ENCODE measurements at places on chromosomes 3 and 15. TPM values are rescaled to one million over a fixed set of nuclear protein-coding genes. Genes with fewer than 3 reads are reported as not detected.

Gene MAP1A
- polyA plus RNA-seq, result 8.7 TPM

Gene MCCC1
- polyA plus RNA-seq, result 62.8 TPM

Gene MPI
- polyA plus RNA-seq, result 56.8 TPM

Gene LEKR1
- polyA plus RNA-seq, result 0.59 TPM

Gene MAPKAPK3
- 53.6 TPM for polyA plus RNA-seq

Gene ACKR2
- 3.5 TPM for polyA plus RNA-seq

Gene UBA7
- 39.1 TPM for polyA plus RNA-seq

Gene CMTM7
- polyA plus RNA-seq, result 41.0 TPM

Gene PDZRN3
- 55.1 TPM for polyA plus RNA-seq

Gene ZDHHC19
- not detected for polyA plus RNA-seq

Gene ATP10A
- 6.1 TPM for polyA plus RNA-seq

DNA sequence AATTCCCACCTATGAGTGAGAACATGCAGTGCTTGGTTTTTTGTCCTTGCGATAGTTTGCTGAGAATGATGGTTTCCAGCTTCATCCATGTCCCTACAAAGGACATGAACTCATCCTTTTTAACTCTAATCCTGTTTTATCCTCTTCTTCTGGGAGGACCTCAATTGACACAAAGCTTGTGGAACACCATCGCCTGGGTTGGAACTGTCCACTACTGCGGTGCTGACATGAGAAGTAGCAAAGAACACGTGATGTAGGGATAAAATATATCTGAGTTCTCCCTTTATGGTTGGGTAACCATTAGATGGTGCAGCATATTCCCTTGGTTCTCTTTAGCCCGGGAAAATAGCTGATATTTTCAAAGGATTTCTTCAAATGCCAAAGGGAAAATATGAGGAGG lies 105.3 kb upstream of the TOPAZ1 start:
- no peak for DNase-seq

DNA sequence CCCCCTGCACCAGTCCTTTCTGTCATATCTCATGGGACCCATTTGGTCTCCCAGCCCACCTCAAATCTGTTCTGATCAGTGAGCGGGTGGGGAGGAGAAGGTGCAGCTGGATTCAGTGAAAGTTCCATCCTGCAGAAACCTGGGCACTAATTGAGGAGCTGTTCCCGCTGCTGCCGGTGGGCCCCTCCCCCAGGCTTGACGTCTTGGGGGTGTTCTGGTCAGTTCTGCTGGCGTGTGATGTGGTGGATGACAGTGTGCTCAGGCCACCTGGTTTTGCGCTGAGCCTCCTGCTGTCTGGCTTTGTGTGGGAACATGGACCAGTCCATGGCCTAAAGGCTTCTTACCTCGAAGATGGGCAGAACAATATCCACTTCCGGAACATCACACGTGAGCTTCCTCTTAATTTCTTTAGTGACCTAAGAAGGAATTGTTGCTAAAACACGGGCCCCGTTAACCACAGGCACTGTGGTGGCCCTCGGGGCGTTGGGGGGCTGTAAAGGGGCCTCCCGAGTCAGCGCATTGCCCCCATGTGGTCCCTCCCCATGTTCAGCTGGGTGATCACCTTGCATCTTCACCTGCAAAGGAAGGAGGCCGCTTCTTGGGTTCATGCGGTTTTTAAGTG lies 59.7 kb downstream of the RGMA start:
- DNase-seq, result no peak

DNA sequence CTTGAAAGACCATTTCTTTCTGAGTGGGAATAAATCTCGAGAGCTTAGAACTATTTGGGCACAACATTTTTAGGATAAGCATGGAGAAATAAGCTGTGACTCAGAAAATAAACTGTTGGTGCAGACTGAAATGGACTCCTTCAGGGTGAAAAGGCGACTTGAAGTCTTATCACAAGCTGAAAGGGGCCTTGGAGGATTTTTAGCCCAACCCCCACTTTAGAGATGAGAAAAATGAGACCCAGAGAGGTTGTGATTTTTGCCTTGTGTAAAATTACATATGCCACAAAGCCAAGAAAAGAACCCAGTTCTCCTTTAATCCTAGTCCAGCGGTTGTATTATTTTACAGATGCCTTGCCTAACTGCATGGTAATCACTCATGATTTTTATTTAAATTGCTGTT lies 1.5 kb downstream of the ATP1B3 start:
- DNase-seq, result no peak

- DNase-seq, result no peak
Observed at GRCh38 chr3:188037965-188038581, 115.9 kb upstream of the LPP start.

- no peak for DNase-seq
Observed at GRCh38 chr15:64740311-64741170, 34.8 kb downstream of the RBPMS2 start.

DNA sequence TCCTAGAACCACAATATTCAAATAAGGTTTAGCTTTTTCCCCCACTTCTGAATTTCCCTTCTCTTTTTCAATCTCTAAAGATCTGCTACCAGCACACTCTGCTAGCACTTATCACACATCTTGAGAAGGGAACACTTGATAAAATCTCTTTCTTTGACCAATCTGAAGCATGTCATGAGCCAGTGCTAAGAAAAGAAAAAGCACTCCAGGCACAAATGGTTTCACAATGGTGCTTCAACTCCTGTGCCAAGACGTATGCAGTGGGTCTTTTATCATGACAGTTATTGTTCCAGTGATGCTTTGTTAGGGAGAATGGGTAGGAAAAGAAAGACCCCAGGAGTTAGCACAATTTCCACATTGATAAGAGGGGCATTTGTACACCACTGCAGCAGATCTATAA lies 248.4 kb downstream of the ZNF385D start:
- DNase-seq, result no peak

GRCh38 chr3:60752809-60753208 lies 498.4 kb downstream of the FHIT start:
- DNase-seq, result no peak

- no peak for DNase-seq
Observed at GRCh38 chr3:66803721-66804695, 194.1 kb upstream of the KBTBD8 start.

GRCh38 chr3:49470714-49471420 lies 800 bp downstream of the DAG1 start:
- DNase-seq, result no peak

- no peak for DNase-seq
Observed at GRCh38 chr3:13492976-13493866, 13.1 kb downstream of the HDAC11 start.

- DNase-seq, result no peak
Observed at GRCh38 chr15:67142767-67143100, 77.3 kb downstream of the SMAD3 start.

- no peak for DNase-seq
Observed at GRCh38 chr15:83928878-83929418, 275.0 kb downstream of the ADAMTSL3 start.

GRCh38 chr3:136750209-136750896 lies 1.8 kb downstream of the STAG1 start:
- DNase-seq, result no peak

DNA sequence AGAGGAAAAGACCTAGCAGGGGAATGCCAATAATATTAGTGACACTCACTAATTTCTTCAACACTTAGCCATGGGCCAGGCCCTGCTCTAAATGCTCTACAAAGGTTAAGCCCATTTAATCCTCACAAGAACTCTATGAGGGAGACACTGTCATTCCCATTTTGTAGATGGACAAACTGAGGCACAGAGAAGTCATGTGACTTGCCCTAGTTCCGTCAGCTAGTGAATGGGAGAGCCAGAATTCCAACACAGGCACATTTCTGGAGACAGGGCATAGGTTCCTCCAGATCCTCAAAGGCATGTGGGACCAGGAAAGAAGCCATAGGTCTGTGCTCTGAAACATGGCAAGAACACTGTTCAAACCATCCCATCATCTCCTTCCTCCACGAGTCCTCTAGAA lies 31.5 kb downstream of the LOXL1 start:
- DNase-seq, result no peak

DNA sequence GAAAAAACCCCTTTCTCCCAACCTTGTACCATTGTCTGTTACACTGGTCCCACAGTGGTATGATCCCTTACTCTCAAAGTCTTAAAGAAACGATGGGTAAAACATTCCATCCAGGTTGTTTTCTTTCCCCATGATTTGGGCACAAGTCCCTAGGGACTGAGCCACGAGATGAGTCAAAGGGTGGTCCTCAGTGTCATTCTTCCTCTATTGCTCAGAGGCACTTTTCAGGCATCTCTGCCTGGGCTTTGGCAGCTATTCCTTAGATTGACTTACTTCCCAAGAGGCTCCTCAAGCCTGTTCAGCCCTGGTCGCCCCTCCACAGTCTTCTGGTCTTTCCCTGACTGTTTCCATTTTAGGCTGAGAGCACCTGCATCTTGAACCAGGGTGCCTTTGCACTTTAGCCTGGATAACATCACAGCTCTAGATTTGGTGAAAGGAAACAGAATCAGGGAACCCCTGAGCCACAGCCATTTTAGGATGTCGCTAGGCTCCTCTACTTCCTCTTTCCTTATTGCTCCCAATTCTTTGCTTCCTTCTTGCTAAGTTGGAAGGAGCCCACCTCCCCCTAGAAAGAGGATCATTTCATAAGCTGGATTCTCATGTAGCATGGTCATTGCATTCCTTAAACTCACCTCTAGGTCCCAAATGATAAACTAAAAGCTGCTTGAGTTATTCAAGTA lies 131.0 kb upstream of the TPRG1 start:
- DNase-seq, result no peak

DNA sequence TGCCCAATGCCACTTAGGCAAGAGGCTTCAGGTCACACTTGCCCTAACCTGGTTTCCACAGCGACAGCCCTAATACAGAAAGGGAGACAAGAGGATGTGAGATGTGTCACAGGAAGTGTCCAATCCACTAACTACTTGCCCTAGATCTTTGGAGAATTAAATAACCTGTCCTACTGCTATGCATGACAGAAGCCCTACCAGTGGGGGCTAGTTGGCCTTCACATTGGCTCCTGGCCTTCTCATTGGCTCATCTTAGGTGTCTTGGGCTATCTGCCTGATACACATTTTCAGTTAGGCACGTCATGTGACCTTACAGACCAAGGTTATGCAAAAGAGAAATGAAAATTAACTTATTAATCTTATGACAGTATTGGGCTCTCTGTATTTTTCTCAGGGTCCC lies 449.9 kb downstream of the FHIT start:
- DNase-seq, result no peak

- DNase-seq, result no peak
Observed at GRCh38 chr3:88263417-88264100, 113.8 kb downstream of the C3orf38 start.

DNA sequence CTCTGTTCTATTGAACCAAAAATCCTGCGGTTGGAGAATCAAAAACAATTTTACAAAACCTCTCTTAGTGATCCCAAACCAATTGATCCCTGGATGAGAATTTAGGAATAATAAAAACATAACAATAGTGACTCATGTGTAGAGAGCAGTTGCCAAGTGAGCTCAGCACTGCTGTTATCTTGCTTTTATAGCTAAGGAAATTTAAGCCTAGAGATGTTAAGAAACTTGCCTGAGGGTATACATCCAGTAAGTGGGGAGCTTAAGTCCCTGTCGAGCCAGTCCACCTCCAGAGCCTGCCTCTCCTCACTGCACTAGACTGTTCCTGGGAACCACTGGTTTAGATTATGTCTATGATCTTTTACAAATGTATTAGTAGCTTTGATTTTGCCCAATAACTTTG lies 358.4 kb upstream of the LMCD1 start:
- no peak for DNase-seq
